Osteocyte (in vitro differentiated cells): ENCODE measurements at places on chromosomes 3 and 15.

DNA sequence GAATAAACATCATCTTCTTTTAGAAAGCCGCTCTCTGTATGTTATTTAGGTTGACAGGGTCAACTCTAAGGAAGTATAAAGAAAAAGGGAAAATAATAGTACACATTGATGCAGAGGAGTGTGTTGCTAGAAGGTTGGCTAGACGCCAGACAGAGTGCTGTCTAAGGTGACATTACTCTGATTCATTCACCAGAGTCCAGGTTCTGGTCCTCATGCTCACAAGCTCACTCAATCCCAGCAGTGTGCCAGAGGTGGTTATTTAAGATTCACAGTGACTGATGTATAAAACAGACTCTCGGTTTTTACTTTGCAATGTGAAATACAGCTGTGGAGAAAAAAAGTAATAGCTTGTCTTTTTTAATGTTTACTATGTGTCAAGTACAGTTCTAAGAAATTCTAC is 1.7 kb downstream of the CFAP44 start:
- H3K36me3 ChIP-seq = peaks cover 4% of the 10 kb centered on the region
- no peak for DNase-seq
- H3K27ac ChIP-seq = no peak overlapping the region
- H3K4me1 ChIP-seq = peaks cover 8% of the 10 kb centered on the region

DNA sequence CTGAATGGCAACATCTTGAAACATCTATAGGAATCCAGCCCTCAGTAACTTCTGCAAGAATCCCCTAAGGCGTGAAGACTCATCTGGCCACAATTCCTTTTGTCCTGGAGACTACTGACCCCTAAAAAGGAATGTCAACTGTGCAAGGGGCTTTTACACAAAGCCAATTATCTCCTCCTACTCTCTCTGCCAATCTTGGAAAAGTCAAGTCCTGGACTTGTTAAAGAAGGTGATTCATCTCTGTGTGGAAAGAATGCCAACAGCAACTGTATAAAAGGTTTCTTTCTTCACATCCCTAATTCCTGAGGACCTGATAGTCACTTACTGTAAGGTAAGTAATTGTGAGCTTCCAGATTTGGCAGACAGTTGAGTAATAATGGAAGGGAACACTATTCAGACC is 22.3 kb downstream of the THRB start:
- no peak overlapping the region for H3K27ac ChIP-seq
- H3K4me3 ChIP-seq = no peak overlapping the region
- H3K27me3 ChIP-seq = no peaks in the 10 kb centered on the region
- peaks cover 1% of the 10 kb centered on the region for H3K36me3 ChIP-seq

GRCh38 chr15:87419344-87419743 is 837.2 kb downstream of the NTRK3 start:
- H3K27me3 ChIP-seq = no peaks in the 10 kb centered on the region
- H3K27ac ChIP-seq = no peak overlapping the region
- no peak for DNase-seq
- H3K4me3 ChIP-seq = no peak overlapping the region
- H3K36me3 ChIP-seq = no peaks in the 10 kb centered on the region

DNA sequence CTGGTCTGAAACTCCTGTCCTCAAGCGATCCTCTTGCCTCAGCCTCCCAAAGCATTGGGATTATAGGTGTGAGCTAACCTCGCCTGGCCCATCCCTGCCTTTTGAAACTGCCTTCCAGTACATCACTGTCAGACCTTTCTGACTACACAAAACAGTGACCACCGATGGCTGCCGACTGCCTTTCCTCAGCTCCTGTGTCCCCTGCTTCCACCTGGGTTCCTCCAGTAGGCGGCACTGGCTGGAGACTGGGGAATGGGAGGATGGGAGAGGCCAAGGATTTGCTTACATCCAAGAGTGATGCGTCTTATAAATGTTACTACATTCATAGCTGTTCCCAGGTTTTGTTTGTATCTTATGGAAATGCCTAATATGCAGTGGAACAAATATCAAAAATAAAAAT is 242.8 kb downstream of the BBX start:
- no peak overlapping the region for H3K27ac ChIP-seq
- H3K27me3 ChIP-seq = no peaks in the 10 kb centered on the region
- no peaks in the 10 kb centered on the region for H3K4me1 ChIP-seq
- H3K4me3 ChIP-seq = no peak overlapping the region
